ENCODE measurements at places on chromosomes 1 and 21.
A peak's percentile ranks its signal among the peaks of the same experiment; 100 is the strongest.

GRCh38 chr21:21187579-21187978 lies 189.4 kb downstream of the NCAM2 start:
- DNase-seq = no peak

DNA sequence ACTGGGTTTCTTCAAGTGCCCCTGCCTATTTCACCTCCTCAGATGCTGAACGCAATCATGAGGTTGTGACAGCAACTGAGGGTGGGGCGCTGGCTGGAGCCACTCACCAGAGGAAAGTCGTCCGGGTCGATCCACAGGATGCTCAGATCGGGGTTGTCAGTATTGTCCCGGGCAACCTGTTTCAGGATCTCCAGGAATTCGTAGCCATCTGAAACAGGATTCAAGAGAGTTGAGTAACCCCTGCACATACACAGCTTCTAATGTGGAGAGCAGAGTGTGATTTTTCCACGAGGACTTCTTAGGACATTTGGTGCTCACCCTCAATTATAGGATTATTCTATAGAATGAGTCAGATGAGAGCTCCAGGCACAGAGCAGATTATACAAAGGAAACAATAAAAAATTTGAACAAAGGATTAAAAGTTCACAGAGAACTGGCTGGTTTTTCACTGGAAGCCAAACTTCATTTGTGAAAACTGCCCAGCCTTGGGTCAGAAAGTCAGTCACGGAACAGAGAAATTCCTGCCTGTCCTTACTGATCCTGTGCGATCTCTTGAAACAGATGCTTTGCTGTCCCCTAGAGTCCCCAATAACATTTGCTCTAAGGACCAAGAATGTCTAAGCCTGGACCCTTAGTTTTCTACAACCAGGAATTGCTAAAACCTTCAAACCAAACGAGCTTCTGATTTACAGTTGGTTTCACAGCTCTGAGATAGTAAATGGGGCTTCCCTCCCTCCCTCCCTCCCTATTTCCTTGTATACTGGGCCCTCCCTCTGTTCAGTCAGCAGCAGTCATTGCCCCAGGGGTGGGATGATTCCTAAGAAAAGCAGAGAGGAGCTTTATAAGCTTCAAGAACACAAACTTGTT lies 63.2 kb downstream of the CASQ2 start:
- no peak for DNase-seq

DNA sequence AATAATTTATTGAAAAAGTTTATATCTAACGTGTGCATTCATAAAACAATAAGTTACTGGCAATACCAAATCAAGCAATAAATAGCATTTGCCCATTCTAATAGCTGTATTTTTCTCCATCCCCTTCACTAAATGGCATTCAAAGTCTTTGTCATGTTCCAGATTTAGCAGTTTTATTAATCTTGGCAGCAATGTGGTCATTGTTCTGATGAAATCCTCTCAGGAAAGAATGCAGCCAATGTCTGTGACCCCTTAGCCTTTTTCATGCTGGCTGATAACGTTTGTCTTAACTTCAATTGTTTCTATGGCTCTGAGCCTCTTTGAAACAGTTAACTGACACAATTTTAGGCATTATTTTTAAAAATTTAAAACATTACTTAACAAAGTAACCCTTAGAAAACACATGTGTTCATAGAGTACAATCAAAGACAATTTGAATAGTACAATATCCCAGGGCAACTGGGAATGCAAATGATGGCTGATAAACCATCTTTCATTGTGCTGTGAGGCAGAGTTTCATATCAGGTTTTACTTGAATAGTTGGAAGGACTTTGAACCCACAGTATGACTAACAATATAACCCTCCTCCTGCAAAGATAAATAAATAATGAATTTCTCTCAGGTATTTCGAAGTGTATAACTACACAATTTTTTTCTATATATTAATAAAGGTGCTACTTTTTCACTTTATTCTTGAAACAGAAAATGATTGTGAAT lies 217.5 kb downstream of the LRRIQ3 start:
- DNase-seq = no peak

DNA sequence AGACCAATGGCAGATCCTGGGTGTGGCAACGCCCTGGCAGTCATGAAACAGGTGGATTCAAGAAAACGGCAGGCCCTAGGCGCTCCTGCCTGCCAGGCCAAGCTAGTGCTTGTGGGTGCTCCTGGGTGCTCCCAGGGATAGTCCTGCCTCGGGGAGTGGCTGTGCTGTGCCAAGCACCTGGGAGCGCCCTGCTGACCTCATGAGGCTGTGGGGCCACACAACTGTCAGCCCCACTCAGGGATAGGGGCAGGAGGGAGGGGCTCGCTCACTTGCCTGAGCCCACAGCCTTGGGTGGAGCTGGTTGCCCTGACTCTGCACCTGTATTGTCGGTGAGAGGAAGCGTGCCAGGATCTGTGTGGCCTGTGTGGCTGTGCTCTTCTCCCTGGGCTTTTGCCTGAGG lies 9.4 kb downstream of the SNAP47 start:
- DNase-seq = no peak

DNA sequence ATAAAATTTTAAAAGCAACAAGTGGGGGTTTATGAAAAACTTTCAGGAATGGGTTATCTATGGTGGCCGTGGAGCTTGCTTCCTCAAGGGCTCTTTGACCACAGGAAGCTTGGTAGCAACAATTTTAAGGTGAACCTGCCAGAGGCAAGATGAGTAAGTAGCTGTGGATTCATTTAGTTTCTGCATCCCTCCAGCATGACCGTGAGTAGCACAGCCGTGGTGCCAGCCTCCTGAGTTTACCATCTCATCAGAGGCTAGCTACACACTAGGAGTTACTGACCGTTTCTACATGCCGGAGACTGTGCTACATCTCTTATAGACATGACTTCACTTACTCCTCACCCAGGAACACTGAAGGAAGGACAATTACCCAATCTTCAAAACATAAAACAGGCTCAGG lies 30.1 kb upstream of the PLEKHG5 start:
- no peak for DNase-seq

DNA sequence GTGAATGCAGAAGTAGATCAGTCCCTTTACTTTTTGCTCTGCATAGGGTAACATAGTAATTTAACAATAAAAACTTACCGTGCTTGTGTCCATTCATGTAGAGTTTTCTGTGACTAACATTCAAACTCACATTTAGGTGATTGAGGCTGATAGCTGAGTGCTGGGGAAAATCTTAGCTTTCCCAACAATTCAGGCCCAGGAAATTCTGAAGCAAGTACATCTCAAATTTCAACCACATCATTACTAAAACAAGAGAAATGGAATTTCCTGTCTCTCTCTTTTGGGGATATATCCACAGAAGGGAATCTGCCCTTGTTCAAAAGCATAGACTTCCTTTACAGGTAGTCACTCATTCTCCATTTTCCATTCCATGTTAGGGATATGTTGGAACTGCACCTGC lies 33.1 kb upstream of the C1orf146 start:
- no peak for DNase-seq

GRCh38 chr1:115654663-115655305 lies 13.0 kb downstream of the VANGL1 start:
- DNase-seq = no peak

DNA sequence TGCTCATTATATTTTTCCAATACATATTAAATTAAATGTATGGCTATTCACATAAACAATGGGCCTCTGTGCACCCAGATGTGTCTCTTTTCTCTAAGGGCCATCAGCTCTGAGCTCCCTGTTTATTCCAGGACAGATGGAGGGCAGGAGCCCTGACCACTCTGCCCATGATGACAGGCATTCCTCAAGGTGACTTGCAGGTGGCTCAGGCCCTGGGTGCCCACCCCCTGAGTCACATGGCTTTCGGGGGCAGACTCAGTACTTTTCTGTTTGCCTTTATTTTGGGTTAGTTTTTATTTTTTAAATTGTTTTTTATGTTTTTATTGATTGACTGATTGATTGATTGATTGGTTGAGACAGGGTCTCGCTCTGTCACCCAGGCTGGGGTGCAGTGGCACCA lies 6.4 kb upstream of the LRP8 start:
- DNase-seq = peak; percentile 22

GRCh38 chr1:210696709-210697108 lies 368.0 kb downstream of the HHAT start:
- no peak for DNase-seq

GRCh38 chr1:15320267-15320666 lies 73.2 kb downstream of the FHAD1 start:
- DNase-seq = no peak

- DNase-seq = no peak
These were observed 36.2 kb downstream of the CAMSAP2 start for GRCh38 chr1:200774735-200775444.

GRCh38 chr21:43297989-43298388 lies 128.9 kb downstream of the SIK1 start:
- no peak for DNase-seq

DNA sequence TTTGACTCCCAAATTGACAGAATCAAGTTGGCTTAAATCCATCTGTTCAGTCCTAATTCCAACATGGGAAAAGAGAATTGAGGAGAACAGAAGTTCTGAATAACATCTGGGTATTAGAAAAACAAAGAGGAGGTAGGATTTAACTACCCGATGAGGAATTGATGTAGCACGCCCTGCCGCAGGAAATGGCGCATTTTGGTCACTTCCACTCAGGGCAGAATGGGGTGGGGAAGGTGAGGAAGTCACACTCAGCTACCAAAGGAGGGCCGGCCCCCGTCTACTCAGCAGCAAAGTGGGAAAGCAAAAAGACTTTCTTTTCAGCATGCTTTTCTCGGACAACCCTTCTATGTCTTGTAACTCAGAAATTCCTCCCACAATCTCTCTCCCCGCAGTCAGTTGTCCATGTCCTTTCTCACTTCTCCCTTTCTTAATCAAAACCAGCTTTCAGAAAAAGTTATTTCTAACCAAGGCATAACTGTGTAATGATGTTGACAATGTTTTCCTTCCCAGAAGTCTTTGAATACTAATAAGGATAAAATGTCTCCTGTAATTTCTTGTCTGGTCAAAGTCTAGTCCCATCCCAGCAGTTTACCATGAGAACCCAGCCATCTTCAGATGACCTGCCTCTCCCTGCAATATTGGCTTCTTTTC lies 60.5 kb upstream of the SIPA1L2 start:
- no peak for DNase-seq

GRCh38 chr1:108691942-108692723 lies at the start of gene PRPF38B:
PRPF38B (plus strand) TSS chr1:108692310; CDS start chr1:108692592, 282 bp downstream.
- DNase-seq = peak; percentile 96

DNA sequence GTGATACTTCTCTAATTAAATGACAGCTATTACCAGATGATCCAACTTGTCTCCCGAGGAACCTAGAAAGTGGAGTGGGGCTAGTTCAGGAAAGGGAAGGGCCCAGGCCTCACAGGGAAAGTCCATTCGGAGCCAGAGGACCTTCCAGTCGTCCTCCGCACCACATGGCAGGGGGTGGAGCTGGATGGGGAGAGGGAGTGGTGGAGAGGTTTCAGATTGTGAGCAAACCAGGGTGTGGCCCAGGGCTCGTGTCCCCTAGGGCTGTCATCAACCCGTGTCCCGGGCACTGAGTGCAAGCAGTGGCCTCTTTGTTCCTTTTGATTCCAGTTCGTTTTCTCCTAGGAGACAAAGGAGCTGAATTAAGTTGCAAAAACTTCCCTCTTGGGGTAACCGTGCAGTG lies 114.9 kb downstream of the HUNK start:
- no peak for DNase-seq

- DNase-seq = no peak
These were observed 374.9 kb upstream of the BRINP3 start for GRCh38 chr1:190852611-190853010.

- DNase-seq = no peak
These were observed 32.0 kb downstream of the PLXNA2 start for GRCh38 chr1:208211921-208212843.

DNA sequence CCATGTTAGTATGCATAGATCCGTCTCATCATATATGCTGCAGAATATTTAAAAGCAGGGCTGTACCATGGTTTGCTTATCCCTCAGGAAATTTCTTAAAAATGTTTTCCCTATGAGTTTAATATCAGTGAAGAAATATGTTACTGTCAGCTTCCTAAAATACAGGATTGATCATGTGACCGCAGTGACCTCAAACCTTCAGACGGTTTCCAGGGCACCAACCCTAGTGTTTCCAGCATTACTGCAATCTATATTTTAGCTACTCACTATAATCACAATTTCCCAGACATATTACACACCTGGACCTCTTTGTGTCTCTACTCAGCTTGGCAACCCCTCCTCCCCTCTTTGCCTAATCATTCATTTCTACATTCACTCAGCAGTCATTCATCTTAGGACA lies 7.7 kb upstream of the SDHB start:
- DNase-seq = no peak

GRCh38 chr1:19462781-19463503 lies 22.4 kb downstream of the CAPZB start:
- DNase-seq = no peak

DNA sequence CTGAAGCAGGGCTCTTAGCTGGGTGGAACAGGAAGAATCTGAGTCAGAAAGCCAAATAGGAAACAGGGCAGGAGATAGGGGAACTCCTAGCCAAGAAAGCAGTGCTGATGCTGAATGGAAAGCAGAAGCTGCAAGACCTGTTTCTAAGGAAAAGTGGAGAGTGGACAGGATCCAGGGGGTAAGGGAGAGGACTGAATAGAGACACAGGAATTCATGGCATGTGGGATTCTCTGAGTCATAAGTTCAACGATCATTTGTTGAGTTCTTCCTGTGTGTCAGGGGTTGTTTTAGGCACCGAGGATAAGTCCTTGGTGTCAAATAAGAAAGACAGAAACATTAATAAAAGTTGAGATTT lies 153.8 kb upstream of the FGGY start:
- DNase-seq = no peak

DNA sequence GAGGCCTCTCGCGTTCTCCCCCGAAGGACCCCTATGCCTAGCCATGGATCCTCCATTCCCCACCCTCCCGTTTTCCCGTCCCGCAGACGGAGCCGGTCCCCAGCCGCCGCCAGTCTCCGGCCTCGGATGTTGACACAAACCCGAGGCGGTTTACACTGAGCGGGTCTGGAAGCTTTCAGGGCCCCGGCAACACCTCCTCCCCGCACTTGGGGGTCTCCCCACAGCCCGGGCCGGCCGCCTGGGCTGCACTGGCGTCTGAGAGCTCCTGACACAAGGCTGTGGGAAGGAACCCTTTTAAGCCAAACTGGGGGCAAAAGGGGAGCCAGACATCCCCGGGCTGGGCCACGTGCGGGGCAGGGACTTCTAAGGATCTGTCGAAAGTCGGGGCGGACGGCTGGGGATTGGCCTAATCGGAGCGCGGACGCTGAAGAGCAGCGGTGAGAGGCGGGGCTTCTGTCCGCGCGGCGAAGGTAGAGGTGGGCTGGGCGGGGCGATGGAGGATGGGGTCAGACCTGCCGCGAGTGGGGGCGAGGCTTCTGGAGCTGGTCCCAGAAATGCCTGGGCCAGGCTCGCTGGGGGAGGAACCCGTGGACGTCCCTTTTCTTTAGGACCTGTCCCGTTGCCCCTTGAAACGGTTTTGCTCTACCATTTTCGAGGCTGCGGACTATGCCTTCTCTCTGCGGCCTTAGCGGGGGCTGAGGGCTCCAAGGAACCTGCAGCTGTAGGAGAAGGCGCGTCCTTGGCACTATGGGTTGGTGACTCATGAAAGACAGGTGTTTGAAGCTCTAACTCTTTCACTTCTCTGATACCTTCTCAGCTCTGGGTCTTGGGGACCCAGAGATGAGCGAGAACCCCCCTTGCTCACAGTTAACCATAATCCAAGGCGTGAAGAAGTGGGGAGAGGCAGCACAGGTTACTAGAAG lies 1.2 kb upstream of the HPCAL4 start:
- peak; percentile 63 for DNase-seq
